ENCODE measurements at places on chromosomes 5 and 9.

- DNase-seq = no peak
Observed at GRCh38 chr5:96120120-96120519, 158.5 kb upstream of the ELL2 start.

DNA sequence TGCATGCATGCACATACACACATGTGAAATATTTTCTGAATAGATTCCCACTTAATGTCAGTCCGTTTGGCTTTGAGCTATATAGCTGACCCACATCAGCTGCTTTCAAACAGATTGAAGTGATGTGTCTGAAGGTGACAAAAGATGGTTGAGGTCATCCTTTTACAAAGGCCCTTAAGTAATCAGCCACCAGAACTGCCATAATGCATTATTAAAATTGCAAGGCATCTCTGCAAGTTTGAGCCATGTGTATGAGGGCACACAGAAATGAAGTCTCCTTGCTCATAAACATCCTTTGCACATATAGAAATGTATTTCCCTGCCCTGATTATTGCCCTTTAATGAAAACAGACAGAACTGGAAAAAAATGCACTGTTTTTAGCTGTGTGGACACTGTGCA, 1043.0 kb upstream of the C9orf72 start:
- no peak for DNase-seq

DNA sequence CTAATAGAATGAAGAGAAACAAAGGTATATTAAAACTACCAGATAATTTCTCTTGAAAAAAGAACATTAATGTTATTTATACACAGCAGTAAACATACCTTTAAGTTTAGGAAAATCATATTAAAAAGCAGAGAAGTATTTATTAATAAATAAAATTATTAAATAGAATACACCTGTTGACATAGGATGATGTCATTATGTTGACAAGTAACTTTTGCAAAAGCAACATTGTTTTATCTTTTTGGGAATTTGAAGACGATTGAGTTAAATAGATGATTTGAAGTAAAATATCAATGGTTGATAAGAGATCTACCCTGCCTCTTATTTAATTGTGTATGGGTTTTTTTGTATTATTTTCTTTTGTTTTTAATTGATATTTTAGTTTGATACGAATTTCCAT, 711.1 kb upstream of the NUDT12 start:
- DNase-seq = no peak

GRCh38 chr9:78549711-78550110, 252.8 kb downstream of the PSAT1 start:
- DNase-seq = no peak

- DNase-seq = no peak
Observed at GRCh38 chr9:136091582-136092352, 3.3 kb downstream of the NACC2 start.

GRCh38 chr5:18487928-18488480, 853.7 kb downstream of the TAF11L14 start:
- no peak for DNase-seq

GRCh38 chr5:102554728-102555127, 55.9 kb upstream of the SLCO6A1 start:
- no peak for DNase-seq

DNA sequence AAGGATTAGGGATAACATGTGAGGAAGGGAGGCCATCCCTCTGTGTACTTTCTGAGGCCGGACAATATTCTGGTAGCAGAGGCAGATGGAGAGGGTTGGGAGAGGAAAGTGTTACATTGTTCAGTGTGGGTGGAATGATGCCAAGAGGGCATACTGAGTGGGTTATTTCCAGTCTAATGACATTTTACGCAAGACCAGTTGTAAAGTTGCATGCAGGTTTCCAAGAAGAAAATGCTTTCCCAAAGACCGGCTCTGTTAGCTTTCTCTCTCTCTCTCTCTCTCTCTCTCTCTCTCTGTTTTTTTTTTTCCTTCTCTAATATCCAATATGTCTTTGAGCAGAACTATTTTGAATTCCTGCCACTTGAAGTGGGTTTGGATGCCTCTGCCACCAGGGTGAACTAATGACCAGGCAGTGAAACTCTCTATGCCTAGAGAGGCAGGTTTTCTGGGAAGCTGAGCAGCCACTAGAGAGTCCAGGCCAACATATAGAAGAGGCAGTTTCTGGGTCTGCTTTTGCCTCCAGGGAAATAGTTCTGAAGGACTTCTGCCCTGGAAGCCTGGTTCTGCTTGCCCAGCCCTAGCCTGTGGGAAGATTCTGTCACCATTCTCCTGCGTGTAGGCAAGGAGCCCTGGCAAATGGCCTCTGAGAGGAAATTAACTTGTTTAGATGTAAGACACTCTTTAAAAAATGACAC, 24.4 kb upstream of the ZNF366 start:
- no peak for DNase-seq

GRCh38 chr5:89901346-89901745, 508.2 kb downstream of the CETN3 start:
- no peak for DNase-seq

DNA sequence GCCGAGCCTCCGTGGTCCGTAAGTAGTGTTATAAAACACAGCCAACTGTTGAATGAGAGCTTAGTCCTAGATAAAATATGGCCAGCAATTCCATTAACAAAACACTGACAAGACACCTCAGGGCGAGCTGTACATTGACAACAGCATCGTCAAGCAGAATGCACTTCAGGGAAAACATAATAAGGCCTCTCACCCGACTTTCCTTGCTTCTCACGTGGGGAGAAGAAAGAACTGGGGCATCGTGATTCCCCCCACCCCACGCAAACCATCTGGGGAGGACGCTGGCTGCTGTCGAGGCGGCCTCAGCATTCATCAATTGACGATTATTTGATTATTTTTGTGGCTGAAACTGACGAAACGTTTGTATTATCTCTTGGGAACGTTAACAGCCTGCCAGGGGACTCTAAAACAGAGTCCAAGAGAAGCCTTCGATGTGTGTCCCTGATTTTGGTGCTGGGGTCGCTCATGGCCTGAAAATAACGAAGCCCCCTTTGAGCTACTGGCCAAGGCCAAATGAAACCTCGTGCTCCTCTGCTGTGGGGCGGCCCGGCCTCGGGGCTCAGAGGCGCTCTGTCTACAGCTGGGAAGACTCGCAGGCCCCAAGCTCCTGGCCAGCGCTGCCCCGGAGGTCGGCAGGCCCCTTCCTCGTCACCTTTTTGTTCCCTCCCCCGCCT, 464 bp downstream of the GDF9 start:
- no peak for DNase-seq

- DNase-seq = no peak
Observed at GRCh38 chr9:91182429-91183225, 179.1 kb downstream of the AUH start.

GRCh38 chr9:133004091-133004998, 25.9 kb downstream of the GFI1B start:
- DNase-seq = no peak

DNA sequence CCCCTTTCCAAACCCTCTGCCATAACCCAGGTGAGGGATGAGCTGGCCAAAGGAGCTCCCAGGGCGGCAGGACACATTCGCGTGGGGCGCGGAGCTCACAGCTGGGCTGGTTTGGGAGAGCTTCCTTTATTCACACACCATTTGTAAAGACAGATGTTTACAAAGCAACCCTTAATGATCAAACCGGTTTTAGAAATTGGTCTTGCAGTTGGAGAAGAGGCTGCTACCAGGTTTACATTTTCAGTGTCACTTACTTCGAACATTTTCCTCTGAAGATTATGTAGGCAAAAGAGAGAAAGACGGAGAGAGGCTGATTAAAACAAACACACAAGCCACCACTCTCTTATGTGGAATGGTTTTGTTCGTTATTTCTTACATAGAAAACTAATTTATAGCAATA, 648.7 kb downstream of the IRX1 start:
- no peak for DNase-seq

- no peak for DNase-seq
Observed at GRCh38 chr9:36039121-36039520, 2.4 kb downstream of the RECK start.

DNA sequence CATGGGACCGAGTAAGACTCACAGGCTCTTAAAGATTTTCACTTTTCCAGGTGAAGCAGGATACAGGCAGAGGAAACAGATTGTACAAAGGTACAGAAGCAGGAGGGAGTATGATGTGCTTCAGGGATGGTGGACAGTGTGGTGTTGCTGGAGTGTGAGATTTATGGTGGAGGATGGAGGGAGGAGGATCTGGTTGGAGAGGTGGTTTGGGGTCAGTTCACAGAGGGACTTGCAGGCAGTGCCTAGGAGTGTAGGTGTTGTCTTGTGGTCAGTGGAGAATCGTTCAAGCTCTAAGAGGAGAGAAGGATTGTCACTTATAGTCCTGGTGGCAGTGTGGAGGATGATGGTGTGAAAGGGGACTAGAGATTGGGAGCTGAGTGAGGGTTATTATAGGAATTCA, 11.8 kb downstream of the RALGPS1 start:
- DNase-seq = no peak

DNA sequence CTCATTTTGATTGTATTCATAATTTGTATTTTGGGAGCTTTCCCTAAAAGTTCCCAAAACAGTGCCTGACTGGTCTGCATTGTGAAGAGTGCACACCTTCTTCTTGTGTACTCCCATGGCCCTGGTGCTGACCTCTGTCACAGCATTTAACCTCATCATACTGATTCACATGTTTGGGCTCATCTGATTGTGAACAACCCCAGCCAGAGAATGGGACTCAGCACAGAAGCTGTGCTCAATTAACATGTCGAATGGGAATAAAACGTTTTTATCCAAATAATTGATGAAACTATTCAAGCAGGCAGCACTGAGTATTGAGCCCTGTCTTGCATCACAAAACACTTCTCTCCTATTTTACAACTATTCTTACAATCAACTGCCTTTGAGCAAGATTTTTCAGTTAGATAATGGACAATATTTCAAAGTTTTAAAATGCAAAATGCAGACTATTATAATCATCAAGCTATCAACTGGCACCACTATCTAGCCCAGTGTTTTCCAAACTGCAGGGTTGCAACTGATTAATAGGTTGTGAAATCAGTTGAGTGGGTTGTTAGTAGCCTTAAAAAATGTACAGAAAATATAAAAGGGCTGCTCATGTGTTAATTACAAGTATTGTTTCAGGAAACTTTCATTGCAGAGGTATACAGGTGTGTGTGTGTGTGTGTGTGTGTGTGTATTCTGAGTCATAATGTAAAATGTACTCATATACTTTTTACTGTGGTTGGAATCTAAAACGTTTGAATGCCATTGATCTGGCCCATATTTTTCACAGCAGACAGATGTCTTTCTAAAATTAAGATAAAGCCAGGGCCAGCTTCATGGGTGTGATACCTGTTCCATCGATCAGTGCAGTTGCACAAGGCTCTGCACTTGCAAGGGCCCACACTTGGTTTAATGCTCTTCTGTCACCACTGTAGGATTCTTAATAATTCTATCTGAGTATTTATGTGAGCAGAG, 190.5 kb downstream of the PIK3R1 start:
- no peak for DNase-seq

DNA sequence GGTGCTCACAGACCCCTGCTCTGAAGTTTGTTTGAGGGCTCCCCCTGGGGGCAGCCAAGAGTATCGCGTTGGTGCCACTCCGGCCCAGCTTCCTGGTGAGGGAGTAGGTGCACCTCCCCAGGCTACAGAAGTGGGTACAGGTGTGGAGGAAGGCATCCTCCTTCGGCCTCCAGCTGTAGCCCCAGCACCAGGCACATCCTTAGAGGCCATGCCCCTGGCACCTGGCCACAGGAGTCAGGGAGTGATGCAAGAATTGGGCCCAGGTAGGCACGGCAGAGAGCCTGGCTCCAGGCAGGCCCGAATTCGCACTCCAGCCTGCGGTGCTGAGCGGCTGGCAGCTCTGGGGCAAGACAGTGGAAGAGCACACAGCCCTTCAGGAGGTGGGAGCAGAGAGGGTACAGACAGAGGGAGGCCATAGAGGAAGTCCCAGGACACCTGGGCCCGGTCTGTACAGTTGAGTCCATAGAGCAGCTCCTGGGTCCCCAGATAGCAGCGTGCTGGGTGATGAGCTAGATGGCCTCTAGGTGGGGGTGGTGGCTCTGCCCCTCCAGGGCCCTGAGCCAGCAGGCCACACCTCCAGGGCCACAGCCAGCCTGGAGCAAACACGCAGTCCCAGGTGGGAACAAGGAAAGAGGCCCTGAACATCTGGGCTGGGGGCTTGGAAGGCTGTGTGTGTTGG, 2.4 kb downstream of the SAPCD2 start:
- peak; percentile 76 for DNase-seq
